ENCODE measurements at places on chromosomes 7 and 10.

- no peak overlapping the region for H3K4me3 ChIP-seq
- H3K27ac ChIP-seq, result no peak overlapping the region
- peaks cover 5% of the 10 kb centered on the region for H3K27me3 ChIP-seq
- H3K36me3 ChIP-seq, result no peaks in the 10 kb centered on the region
- no peak for DNase-seq
Measured at GRCh38 chr7:47474937-47475879, 106.7 kb downstream of the TNS3 start.

DNA sequence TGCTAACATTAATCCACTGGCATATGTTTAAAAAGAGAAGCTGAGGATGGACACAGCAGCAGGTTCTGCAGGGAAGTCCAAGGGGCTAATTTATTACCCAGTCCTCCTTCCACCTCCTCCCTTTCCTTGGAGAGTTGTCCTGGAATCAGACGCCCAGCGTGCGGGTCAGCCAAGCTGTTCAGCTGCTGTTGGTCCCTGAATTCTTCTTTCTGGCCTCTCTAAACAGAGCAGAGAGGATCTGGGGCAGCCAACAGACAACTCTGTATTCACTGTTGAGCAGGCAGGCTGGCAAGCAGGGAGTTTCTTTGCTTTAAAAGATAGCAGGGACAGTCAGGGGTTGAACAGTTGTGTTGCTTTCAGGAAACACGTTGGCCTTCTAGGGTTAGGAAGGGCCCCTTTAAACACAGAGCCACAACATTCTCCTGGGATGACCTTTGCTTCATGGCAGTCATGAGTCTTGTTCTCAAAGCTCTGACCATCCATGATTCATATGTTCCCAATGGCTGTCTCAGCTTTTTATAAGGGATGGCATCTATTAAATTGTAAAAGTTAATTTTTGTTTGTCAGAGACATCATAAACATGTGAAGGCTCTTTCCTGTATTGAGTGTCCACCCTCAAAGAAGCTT lies 217.0 kb downstream of the CREB5 start:
- no peaks in the 10 kb centered on the region for H3K36me3 ChIP-seq
- no peaks in the 10 kb centered on the region for H3K27me3 ChIP-seq
- H3K4me1 ChIP-seq, result no peaks in the 10 kb centered on the region
- no peak for DNase-seq
- H3K27ac ChIP-seq, result no peak overlapping the region

GRCh38 chr7:55024776-55025175 lies 6.0 kb downstream of the EGFR start:
- H3K4me3 ChIP-seq, result no peak overlapping the region
- peaks cover 12% of the 10 kb centered on the region for H3K27me3 ChIP-seq
- H3K4me1 ChIP-seq, result peaks cover 2% of the 10 kb centered on the region
- H3K36me3 ChIP-seq, result no peaks in the 10 kb centered on the region
- no peak for DNase-seq

GRCh38 chr7:86320889-86321288 lies 322.8 kb upstream of the GRM3 start:
- H3K4me1 ChIP-seq, result no peaks in the 10 kb centered on the region
- no peak overlapping the region for H3K4me3 ChIP-seq
- no peaks in the 10 kb centered on the region for H3K27me3 ChIP-seq
- H3K27ac ChIP-seq, result no peak overlapping the region
- no peaks in the 10 kb centered on the region for H3K36me3 ChIP-seq

DNA sequence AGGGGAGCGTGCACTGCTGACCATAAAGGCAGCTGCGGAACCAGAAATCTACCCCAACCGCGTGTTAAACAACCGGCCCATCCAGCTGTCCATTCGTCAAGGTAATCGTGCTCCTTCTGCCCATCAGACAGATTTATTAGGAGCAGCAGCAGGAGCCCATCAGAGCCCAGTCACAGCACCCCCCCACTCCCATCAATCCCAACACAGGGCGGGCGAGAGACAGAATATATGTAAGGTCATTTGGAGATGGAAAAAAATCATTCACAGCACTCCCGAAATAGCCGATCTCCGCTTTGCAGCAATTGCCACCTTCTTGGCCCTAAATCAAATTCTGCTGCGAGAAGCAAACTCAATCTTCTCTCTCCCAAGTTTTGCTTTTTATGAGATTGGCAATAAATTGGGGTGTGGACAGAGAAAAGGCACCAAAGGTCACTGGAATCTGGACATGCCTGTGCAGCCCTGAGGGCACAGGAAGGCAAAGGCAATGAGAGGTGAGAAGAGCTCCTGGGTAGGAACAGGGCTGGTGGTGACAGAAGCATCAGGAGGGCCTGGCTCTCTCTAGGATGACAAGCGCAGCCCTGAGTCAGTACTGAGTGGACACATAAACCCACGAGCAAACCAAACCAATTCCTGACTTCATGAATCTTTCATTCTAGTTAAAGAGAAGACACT lies 145.0 kb upstream of the ZMIZ1 start:
- H3K4me1 ChIP-seq, result peaks cover 3% of the 10 kb centered on the region
- no peak overlapping the region for H3K27ac ChIP-seq
- H3K4me3 ChIP-seq, result no peak overlapping the region
- no peaks in the 10 kb centered on the region for H3K27me3 ChIP-seq

GRCh38 chr10:14781763-14782162 lies 7.1 kb upstream of the FAM107B start:
- DNase-seq, result no peak
- H3K27ac ChIP-seq, result no peak overlapping the region
- H3K4me3 ChIP-seq, result no peak overlapping the region
